Keratinocyte (primary cell): ENCODE measurements at places on chromosomes 4 and X.

- no peak for DNase-seq
These were observed 3.3 kb downstream of the PDLIM5 start for GRCh38 chr4:94455081-94455480.

DNA sequence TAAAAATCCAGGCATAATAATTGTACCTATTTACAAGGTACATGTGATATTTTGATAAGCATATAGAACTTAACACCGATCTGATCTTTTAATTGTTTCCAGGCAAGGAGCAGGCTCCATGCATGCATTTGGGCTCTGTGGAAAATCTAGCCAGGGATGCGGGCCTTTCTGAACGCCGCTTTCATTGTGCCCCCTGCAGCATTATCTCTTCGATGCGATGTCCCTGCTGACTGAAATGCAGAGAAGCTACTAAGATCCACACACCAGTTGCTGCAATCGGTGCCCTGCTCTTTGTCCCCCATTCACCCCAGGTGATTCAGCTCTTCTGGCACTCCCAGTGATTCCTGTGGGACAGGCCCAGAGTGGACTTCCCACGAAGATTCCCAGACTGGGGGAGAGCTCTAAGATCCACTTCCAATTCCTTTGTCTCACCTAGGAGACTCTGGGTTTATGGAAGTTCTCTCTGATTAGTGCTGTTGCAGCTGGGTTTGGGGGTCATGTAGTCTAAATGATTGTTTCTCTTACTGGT, 254.3 kb upstream of the AGA start:
- no peak for DNase-seq

DNA sequence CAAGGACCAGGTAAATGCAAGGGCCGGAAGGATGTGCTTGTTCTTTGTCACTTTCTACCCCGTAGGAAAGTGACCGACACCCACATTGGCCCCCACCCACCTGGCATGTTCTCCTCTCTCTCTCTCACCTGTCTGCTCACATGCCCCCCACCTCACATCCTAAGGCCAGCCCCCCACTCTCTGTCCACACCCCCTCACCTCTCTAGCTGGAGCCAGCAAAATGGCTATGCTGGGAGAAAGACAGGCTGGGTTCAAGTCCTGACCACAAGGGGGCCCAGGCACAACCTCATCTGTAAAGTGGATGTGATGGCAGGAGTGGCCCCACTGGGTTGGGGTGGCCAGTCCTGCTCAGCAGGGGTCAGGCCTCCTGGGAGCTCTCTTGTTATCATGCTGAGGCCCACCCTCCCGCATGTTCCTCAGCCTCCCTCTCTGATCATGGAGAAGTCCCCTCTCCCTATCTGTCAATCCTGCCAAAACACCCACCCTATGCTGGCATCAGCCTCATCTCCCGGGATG, 1.7 kb upstream of the PPP2R2C start:
- no peak for DNase-seq

GRCh38 chr4:151641167-151641566, 119.6 kb downstream of the GATB start:
- no peak for DNase-seq

- no peak for DNase-seq
These were observed 83.2 kb downstream of the SHROOM3 start for GRCh38 chr4:76518241-76518640.
